ENCODE measurements at places on chromosomes 11 and 22. TPM values are rescaled to one million over a fixed set of nuclear protein-coding genes. Genes with fewer than 3 reads are reported as not detected.
A peak's percentile ranks its signal among the peaks of the same experiment; 100 is the strongest.

The PANX3 gene
- total RNA-seq = not detected

The KCNJ11 gene
- total RNA-seq = 2.3 TPM

The HORMAD2 gene
- total RNA-seq = not detected

The MFRP gene
- not detected for total RNA-seq

DNA sequence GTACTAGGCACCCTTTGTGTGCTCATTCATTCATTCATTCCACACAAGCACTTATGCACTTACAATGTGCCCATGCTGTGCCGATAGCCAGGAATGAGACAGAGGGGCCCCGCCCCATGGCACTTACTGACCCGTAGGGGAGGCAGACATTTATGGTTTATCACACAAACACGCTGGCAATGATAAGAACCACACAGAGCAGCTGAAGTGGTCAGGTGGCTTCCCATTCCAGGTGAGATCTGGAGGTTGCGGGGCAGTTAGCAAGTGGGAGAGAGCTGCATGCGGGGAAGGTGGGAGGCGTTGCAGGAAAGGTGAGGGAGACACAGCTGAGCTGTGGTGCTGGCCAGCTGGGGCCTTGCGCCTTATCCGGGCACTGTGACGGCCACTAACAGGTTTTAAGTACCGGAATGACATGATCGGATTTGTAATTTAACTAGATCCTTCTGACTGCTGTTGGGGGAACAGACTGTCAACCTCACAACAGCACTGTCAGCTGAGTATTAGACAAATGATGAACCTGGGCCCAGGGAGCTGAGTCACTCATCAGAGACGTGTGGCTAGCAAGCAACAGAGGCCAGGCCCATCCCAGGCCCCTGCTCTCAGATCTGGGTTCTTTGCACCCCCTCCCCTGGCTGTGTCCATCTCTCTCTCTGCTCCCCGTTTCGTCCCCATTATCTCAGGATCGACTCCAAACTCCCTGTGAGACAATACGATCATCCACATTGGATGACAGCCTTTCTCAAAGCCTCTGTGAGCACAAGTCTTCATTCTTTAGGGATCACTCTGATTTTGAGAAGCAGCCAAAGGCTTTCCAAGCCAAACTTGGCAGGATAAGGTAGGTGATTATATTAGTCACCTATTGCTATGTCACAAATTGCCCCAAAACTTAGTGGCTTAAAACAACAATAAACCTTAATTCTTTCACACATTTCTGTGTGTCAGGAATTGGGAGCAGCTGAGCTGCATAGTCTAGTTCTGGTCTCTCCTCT lies 28.4 kb downstream of the RASD2 start:
- H3K4me1 ChIP-seq = no peaks in the 10 kb centered on the region
- H3K27ac ChIP-seq = no peak overlapping the region
- H3K4me3 ChIP-seq = no peak overlapping the region
- DNase-seq = no peak
- no peaks in the 10 kb centered on the region for H3K27me3 ChIP-seq
- no peaks in the 10 kb centered on the region for H3K36me3 ChIP-seq

- no peak overlapping the region for H3K4me3 ChIP-seq
- H3K4me1 ChIP-seq = no peaks in the 10 kb centered on the region
- no peaks in the 10 kb centered on the region for H3K27me3 ChIP-seq
- peaks cover 10% of the 10 kb centered on the region for H3K36me3 ChIP-seq
- no peak overlapping the region for H3K27ac ChIP-seq
- no peak for DNase-seq
Measured at GRCh38 chr22:47215851-47216250, 453.4 kb downstream of the TBC1D22A start.

DNA sequence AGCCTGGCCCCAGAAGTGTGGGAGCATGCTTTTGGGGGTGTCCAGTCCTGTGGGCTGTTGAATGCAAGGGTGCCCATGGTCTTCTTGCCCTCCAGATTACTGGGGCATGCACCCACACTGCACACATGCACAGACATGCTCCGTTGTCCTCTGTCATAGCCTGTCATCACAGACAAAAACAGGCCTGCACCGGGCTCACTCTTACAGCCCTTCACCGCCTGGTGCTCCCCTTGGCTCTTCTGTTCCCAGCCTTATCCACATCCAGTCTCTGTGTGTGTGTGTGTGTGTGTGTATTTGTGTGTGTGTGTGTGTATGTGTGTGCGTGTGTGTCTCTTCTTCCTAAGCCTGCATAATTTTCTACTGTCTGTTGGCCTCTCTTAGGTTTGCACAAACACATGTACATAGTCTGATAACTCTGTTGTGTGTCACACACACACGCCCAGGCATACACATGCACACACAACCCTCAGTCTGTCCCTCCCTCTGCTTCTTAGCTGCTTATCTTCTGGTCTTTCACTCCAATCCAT lies 23.4 kb upstream of the NECTIN1 start:
- H3K27me3 ChIP-seq = no peaks in the 10 kb centered on the region
- no peaks in the 10 kb centered on the region for H3K36me3 ChIP-seq
- H3K4me1 ChIP-seq = no peaks in the 10 kb centered on the region
- DNase-seq = no peak

DNA sequence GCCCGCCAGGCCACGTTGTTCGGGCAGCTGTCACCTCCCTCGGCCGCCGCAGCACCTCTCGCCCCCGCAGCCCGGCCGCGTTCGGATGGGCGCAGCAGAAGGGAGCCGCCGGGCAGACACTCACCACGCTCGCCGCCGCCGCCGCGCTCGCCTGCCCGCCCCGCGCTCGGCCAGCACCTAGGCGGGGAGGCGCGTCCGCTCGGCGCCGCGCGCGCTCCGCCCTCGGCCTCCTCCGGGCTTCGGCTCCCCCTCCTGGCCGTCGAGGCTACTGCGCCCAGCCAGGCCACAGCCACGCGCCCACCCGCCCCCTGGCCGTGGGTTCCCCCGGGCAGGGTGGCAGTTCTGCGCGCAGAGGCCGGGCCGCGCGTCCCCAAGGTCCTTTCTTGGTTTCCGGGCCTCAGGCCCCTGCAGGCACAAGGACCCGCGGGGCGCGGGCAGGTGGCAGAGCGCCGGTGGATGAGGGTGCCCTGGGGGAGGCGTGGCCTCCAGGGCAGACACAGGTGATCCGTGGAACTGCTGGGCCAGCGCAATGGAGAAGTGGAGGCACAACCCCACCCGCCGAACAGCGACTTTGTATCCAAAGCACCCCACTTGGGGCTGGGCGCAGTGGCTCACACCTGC lies at the start of gene SLC25A22:
TSS of gene SLC25A22 (minus strand) at position 189 of the 621 bp plus-strand sequence. CDS start 3,275 bp downstream, outside the sequence.
- no peaks in the 10 kb centered on the region for H3K36me3 ChIP-seq
- H3K4me1 ChIP-seq = no peaks in the 10 kb centered on the region
- H3K4me3 ChIP-seq = peak within 1 kb of the TSS; percentile 87
- peak; percentile 80 for DNase-seq
- no peak within 1 kb of the TSS for H3K27ac ChIP-seq

GRCh38 chr22:40855071-40855978 lies 1.1 kb downstream of the ST13 start:
- H3K27ac ChIP-seq = no peak overlapping the region
- peak overlapping the region; percentile 99 for H3K4me3 ChIP-seq
- H3K27me3 ChIP-seq = no peaks in the 10 kb centered on the region
- H3K4me1 ChIP-seq = peaks cover 2% of the 10 kb centered on the region
- no peak for DNase-seq
- H3K36me3 ChIP-seq = peaks cover 5% of the 10 kb centered on the region

DNA sequence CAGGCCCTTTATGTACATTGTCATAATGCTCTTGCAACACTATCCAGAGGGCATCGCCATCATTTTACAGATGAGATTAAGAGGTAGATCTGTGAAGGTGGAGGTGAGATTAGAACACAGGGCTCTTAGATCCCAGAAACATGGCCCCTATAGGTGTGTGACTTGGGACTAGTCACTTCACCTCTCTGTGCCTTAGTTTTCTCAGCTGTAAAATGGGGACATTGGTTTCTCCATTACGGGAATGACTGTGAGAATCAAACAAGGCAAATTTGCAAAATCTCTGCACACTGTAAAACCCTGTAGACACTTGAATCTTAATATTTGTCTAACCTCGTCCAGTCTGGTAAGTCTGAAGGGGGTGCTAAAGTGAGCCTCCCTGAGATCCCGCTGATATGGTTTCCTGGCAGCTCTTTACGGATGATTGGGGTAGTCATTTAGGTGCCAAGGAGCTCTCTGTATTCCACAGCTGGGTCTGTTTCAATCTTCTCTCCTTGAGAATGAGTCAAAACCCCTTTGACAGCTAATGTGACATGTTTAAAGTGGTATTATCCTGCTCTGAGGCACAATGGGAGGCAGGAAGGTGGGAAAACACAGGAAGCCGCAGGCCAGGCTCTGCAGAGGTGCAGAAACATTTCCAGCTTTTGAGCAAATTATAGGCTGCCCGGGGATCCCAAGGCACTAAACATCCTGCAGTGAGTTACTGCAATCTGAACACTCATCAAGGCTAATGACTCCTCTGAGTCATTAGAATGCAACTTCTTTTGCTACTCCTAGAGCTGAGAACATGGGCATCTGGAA lies 140.8 kb downstream of the CCDC81 start:
- no peak overlapping the region for H3K4me3 ChIP-seq
- peaks cover 2% of the 10 kb centered on the region for H3K4me1 ChIP-seq
- no peak for DNase-seq
- no peaks in the 10 kb centered on the region for H3K27me3 ChIP-seq
- H3K27ac ChIP-seq = no peak overlapping the region

DNA sequence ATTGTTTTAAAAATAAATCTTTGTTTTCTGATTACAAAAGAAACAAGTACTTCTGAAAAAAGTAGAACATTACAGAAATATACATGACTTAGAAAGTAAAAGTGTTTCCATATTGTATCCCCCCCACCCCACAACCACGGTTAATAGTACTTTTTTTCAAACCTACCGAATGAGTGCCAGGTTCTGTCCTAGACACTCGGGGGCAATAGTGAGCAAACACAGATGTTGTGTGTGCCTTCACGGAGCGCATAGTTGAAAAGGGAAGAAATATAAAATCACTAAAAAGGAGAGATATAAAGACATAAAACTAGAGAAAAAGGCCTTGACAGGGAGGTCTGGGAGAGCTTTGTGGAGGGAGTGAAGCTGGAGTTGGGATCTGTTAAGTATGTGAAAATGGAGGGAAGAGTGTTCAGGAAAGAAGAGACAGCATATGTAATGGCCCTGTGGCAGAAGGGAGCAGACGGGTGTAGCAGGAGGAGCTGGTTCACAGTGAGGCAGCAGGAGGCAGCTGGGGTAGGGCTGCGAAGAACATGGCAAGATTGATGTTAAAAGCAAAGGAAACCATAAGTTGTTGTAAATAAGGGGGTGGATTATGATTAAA lies 42.1 kb upstream of the ALX4 start:
- no peaks in the 10 kb centered on the region for H3K27me3 ChIP-seq
- no peak overlapping the region for H3K27ac ChIP-seq
- no peak overlapping the region for H3K4me3 ChIP-seq
- DNase-seq = no peak
- no peaks in the 10 kb centered on the region for H3K36me3 ChIP-seq

DNA sequence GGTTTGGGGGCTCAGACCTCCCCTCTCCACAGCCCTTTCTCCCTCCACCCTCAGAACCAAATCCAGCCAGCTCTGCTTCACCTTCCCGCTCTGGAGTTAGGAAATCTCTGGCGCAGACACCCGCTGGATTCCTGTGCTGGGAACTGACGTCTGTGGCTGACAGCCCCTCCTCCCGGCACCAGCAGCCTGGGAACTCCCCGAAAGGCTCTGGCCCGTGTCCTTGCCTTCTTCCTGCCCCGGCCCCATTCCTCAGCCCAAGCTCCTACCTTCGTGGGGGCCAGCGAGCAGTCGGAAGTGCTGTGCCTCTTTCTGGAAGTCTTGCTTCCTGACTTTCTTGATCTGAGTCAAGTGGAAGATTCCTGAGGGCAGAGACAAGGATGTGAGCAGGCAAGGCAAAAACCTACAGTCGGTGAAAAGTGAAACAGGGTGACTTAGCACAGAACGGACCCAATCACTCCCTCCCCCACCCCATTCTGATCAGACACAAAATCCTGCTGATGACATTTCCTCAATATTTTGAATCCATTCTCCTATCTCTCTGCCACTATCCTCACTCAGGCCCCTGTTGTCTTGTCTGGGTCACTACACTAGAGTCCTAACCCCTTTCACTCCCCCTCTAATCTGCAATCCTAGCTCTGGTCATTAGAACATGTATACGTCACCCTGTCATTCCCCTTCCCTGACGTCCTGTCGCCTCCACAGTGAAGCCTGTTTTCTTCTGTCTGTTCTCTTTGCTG lies 34.1 kb downstream of the CHRDL2 start:
- no peaks in the 10 kb centered on the region for H3K27me3 ChIP-seq
- H3K27ac ChIP-seq = no peak overlapping the region
- peak; percentile 48 for DNase-seq
- H3K4me3 ChIP-seq = no peak overlapping the region
- H3K36me3 ChIP-seq = no peaks in the 10 kb centered on the region

DNA sequence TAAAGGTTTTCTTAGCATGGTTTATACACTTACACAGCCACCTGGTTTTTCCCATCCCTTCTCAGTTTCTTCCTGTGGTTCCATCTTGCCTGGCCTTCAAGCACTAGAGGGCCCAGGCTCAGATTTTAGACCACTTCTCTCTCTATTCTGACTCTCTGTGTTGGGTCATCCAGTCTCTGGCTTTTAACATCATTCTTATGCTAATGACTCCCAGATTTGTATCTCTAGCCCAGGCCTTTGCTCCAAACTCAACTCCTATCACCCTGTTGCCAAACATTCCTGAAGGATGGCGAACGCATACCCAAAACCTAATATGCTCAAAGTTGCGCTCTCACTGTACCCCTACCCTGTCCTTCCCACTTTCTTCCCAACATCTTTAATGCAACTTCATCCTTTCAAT lies 135.1 kb downstream of the SPATA19 start:
- H3K36me3 ChIP-seq = no peaks in the 10 kb centered on the region
- H3K4me3 ChIP-seq = no peak overlapping the region
- H3K27ac ChIP-seq = no peak overlapping the region
- peaks cover 19% of the 10 kb centered on the region for H3K4me1 ChIP-seq
- DNase-seq = no peak

- H3K4me3 ChIP-seq = no peak overlapping the region
- H3K36me3 ChIP-seq = no peaks in the 10 kb centered on the region
- peaks cover 6% of the 10 kb centered on the region for H3K4me1 ChIP-seq
Measured at GRCh38 chr11:113578033-113578380, 102.8 kb upstream of the DRD2 start.

DNA sequence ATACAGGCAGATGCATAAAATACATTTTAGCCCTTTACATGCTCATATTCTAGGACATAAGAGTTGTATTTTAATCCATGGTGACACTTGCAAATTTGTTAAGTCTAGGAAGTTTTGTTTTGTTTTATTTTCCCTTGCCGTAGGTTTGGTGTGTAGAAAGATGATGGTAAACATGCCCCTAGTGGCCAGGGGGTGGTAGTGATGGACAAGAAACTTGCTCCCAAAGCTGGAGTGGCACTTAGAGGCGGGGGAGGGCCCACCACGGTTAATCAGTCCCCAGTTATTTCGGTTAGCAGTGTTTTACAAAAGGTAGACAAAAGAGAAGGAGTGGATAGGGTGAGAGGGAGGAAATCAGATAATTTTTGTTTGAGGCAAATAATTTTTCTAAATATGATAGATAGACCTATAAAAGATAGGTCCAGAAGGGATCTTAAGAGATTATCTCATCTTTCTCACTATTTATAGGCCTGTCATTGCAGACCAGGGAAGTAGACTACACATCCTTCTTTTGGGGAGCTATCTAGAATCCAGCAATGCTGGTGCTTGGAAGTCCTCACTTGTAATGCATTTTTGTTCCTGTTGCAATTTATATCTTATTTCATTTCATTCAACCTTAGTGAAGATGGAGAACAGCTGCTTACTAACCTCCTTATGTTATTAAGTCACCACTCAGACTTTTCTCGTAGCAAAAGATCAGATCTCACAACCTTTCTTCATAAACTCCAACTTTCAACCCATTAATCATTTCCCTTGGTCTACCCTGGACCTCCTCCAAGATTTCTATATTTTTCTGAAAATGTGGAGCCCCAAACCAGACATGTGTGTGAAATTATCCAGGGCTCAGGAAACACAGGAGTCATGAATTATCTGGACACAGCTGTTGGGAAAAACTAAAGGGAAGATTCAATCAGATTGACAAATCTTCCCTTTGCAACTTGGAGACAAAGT lies 5.9 kb upstream of the BDNF start:
- peaks cover 12% of the 10 kb centered on the region for H3K27me3 ChIP-seq
- H3K4me3 ChIP-seq = peak overlapping the region; percentile 21
- DNase-seq = peak; percentile 53
- H3K4me1 ChIP-seq = 0 out of 2 replicates have a peak, but pooled peaks cover 2% of the 10 kb centered on the region
